ENCODE measurements at places on chromosomes 6 and 20. TPM values are rescaled to one million over a fixed set of nuclear protein-coding genes. Genes with fewer than 3 reads are reported as not detected.

GTSF1L gene
- not detected for total RNA-seq

MYO6 gene
- total RNA-seq, result 21.2 TPM

DNA sequence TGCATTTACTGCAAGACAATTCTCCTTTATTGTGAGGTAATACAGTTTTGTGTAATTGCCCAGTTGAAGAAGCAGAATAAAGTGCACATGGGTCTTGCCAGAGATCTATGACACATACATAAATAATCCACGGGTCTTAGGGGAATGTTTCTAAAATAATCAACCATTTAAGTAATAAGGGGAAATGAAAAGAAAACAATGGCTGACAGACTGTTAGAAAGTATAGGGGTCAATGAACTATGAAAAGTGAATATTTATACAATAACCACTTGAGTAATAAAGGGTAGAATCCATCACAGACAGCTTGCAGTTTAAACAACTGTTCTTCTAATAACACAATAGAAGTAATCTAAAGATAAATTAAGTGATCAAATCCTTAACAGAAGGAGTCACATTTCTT is 477.2 kb downstream of the EYS start:
- no peaks in the 10 kb centered on the region for H3K4me1 ChIP-seq
- no peak overlapping the region for H3K27ac ChIP-seq
- H3K4me3 ChIP-seq, result no peak overlapping the region
- DNase-seq, result no peak
- H3K27me3 ChIP-seq, result no peaks in the 10 kb centered on the region

ADGRG6 gene
- total RNA-seq, result 65.1 TPM

CLDN20 gene
- not detected for total RNA-seq

- no peaks in the 10 kb centered on the region for H3K4me1 ChIP-seq
- no peak overlapping the region for H3K4me3 ChIP-seq
- peaks cover 42% of the 10 kb centered on the region for H3K27me3 ChIP-seq
- H3K36me3 ChIP-seq, result no peaks in the 10 kb centered on the region
Measured at GRCh38 chr6:41644297-41644879, 6.1 kb downstream of the MDFI start.

TSBP1 gene
- not detected for total RNA-seq

DNA sequence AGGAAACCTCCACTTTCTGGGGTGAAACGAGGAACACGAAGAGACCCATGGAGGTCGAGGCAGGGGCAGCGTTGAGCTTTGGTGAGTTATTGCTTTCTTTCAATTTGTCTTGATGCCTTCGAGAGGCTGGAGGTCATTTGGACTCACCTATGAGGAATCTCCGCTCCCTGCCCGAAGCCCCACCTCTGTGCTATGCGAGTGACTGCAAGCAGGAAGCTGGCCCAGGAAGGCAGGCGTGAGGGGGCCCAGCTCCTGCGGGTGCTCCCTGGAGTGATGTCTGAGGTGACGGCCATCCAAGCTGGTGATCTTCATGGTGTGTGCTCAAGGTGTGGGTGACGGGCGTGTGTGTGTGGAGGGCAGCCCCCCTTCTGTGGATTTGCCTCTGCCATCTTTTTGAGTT is 13.0 kb downstream of the PSMG4 start:
- H3K4me3 ChIP-seq, result no peak overlapping the region
- H3K36me3 ChIP-seq, result peaks cover 13% of the 10 kb centered on the region

- H3K36me3 ChIP-seq, result no peaks in the 10 kb centered on the region
- H3K4me3 ChIP-seq, result no peak overlapping the region
- H3K27me3 ChIP-seq, result no peaks in the 10 kb centered on the region
- H3K27ac ChIP-seq, result peak overlapping the region; percentile 69
- H3K4me1 ChIP-seq, result peaks cover 19% of the 10 kb centered on the region
- no peak for DNase-seq
Measured at GRCh38 chr6:41593839-41594238, 44.4 kb upstream of the MDFI start.

KIFC1 gene
- total RNA-seq, result 38.9 TPM

DNA sequence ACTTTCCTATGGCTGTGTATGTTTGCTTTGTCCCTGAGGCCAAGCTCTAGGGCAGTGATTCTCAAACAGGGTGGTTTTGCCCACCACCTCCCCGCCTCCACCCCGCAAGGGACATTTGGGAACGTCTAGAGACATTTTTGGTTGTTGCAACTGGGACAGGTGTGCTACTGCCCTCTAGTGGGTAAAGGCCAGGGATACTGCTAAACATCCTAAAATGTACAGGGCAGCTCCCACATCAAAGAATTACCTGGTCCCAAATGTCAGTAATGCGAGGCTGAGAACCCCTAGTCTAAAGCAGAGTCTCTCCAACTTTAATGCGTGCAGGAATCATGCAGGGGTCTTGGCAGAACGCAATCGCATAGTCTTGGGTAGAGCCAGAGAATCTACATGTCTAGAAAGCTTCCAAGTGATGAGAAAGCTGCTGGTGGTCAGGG is 5.1 kb downstream of the KCNS1 start:
- H3K36me3 ChIP-seq, result peaks cover 9% of the 10 kb centered on the region
- DNase-seq, result peak; percentile 54
- H3K4me1 ChIP-seq, result peaks cover 41% of the 10 kb centered on the region
- peaks cover 6% of the 10 kb centered on the region for H3K27me3 ChIP-seq

CDSN gene
- not detected for total RNA-seq

- H3K36me3 ChIP-seq, result no peaks in the 10 kb centered on the region
- no peaks in the 10 kb centered on the region for H3K4me1 ChIP-seq
- H3K27ac ChIP-seq, result no peak overlapping the region
- no peak overlapping the region for H3K4me3 ChIP-seq
Measured at GRCh38 chr6:62328607-62329006, 42.6 kb upstream of the KHDRBS2 start.

DNA sequence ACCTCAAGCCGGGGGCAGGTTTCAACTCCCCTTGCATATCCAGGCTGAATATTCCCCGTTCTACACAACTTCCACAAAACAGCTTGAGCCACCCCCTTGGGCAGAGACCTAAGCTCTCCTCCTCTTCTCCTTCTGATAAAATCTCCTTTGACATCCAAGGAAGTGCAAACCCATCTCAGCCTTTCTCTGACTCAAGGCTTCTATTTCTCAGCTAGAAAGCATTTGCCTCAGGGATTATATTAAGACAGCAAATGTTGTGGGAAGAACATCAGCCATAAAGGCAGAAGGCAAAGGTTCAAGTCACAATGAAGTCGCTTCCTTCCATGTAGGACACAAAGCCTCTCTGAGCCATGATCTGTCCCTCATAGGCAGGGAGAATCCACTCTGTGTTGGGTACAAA is 386.6 kb upstream of the ARID1B start:
- H3K36me3 ChIP-seq, result no peaks in the 10 kb centered on the region
- H3K4me1 ChIP-seq, result peaks cover 8% of the 10 kb centered on the region
- no peak for DNase-seq
- H3K4me3 ChIP-seq, result no peak overlapping the region
